Activated T-helper 2 cell treated with anti-CD3 and anti-CD28 coated beads, Interferon-gamma antibody, Interleukin-2, Interleukin-4, amounts not matched to agents 10 μg/mL and 5 μg/mL and 100 μg/mL, durations not matched to agents 14 hours and 24 hours and 36 hours (primary cell): ENCODE measurements at places on chromosomes 16 and 17. TPM values are rescaled to one million over a fixed set of nuclear protein-coding genes. Genes with fewer than 3 reads are reported as not detected.

DNA sequence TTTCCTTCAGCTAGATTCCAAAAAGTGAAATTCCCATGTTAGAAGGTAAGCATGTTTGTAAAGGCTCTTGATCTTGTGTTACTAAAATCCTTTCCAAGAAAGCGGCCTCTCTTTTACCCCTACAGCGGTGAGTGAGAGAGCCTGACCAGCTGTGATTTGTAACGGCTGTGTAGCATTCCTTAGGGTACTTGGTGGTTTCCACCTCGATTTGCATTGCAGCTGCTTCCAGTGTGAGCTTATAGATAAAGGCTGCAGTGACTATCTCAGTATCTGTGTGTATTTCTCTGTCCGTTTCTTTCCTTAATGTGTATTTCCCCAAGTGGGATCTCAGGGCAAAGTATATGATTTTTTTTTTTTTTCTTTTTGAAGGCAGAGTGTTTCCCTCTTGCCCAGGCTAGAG lies 169.4 kb downstream of the SNX29 start:
- DNase-seq = no peak

DNA sequence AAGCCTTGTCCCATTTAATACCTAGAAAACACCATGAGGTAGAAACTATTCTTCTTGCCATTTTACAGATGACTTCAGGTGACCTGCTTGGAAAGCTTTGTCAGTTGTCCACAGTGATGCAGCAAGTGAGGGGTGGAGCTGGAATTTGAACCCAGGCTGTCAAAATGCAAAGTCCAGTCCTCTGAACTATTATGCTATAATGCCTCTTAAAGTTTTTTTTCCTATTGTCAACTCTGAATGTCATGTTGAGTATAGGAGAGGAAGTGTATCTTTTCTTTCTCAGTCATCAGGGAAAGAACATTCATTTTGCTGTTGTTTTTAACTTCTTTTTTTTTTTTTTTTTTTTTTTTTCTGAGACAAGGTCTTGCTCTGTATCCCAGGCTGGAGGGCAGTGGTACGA lies 525.6 kb downstream of the XYLT1 start:
- DNase-seq = no peak

The OTOP3 gene
- not detected in 2 replicates for total RNA-seq

The FNDC8 gene
- not detected in 2 replicates for total RNA-seq

The STUB1 gene
- 84.1 and 91.2 TPM in 2 replicates for total RNA-seq

The CD19 gene
- total RNA-seq = 0.18 and 0.23 TPM in 2 replicates

The MCRIP2 gene
- 62.6 and 63.1 TPM in 2 replicates for total RNA-seq

The MYH1 gene
- total RNA-seq = not detected in 2 replicates
